MCF 10A (cell line): ENCODE measurements at places on chromosomes 2 and 18. TPM values are rescaled to one million over a fixed set of nuclear protein-coding genes. Genes with fewer than 3 reads are reported as not detected.

Gene OSR1
- total RNA-seq: 0.61 and 1.3 TPM in 2 replicates

Gene PER2
- total RNA-seq: 8.9 and 13.8 TPM in 2 replicates

Gene OTOF
- total RNA-seq: not detected in 2 replicates

Gene MRO
- not detected in 2 replicates for total RNA-seq

Gene ATP6V1C2
- total RNA-seq: 0.19 and 0.47 TPM in 2 replicates

Gene MEP1B
- not detected in 2 replicates for total RNA-seq
